ENCODE measurements at places on chromosomes 2 and 18.

DNA sequence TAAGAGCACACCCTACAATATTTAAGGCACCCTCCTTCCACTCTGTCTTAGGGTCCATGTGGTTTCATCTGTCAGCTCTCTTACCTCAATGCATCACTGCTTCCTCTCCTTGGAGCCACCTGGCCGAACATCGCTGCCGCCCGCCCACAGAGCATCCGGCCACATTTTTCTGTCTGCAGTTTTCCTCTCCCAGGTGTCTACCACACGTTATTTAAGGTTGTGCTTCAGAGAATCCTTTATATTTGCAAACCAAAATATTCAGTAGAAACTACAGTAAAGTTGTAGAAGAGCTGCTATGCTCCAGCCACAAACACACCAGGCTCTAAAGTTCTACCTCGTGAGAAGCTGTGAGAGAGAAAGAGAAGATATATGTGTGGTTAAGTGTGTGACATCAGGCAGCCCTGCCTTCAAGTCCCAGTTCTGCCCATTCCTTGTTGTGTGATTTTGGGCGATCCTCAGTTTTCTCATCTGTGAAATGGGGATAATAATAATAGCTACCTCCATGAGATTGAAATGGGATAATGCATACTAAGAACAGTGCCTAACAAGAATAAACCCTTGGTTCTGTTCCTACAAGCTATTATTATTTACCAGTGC, 4.9 kb upstream of the STK17B start:
- no peak for DNase-seq

DNA sequence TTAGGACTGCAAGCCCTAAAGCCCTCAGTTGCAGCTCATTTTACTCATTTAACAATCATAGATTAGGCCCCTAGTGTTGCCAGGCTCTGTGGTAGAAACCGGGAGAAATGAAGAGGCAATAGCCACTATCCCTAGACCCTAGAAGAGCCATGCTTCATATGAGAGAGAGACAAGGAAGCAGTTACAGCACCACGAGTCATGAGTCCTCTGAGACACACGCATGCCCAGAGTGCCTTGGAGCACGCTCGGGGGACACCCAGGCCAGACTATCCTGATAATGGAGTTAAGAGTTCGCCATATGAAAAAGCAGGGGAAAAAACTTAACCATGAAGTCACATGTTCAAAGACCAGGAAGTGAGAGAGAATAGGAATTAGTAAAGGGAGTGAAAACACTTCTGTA, 321.5 kb upstream of the PKDCC start:
- DNase-seq, result no peak

GRCh38 chr2:238644095-238645081, 203.5 kb upstream of the TWIST2 start:
- no peak for DNase-seq

- DNase-seq, result peak; percentile 58
Observed at GRCh38 chr2:197628043-197628500, 47.3 kb downstream of the RFTN2 start.

GRCh38 chr18:9086015-9086414, 16.5 kb upstream of the NDUFV2 start:
- no peak for DNase-seq

Measured in endodermal cell (in vitro differentiated cells).